ENCODE measurements at places on chromosomes 7 and 10. TPM values are rescaled to one million over a fixed set of nuclear protein-coding genes. Genes with fewer than 3 reads are reported as not detected.
A peak's percentile ranks its signal among the peaks of the same experiment; 100 is the strongest.

TLL2 gene
- total RNA-seq, result 0.20 TPM

CDK1 gene
- total RNA-seq, result 70.1 TPM

FAM221A gene
- total RNA-seq, result 6.1 TPM

TMEM225B gene
- not detected for total RNA-seq

ZNF804B gene
- total RNA-seq, result not detected

- no peak overlapping the region for H3K27ac ChIP-seq
- peak; percentile 69 for DNase-seq
These were observed 218.2 kb upstream of the KMT2E start for GRCh38 chr7:104795616-104796398.

DNA sequence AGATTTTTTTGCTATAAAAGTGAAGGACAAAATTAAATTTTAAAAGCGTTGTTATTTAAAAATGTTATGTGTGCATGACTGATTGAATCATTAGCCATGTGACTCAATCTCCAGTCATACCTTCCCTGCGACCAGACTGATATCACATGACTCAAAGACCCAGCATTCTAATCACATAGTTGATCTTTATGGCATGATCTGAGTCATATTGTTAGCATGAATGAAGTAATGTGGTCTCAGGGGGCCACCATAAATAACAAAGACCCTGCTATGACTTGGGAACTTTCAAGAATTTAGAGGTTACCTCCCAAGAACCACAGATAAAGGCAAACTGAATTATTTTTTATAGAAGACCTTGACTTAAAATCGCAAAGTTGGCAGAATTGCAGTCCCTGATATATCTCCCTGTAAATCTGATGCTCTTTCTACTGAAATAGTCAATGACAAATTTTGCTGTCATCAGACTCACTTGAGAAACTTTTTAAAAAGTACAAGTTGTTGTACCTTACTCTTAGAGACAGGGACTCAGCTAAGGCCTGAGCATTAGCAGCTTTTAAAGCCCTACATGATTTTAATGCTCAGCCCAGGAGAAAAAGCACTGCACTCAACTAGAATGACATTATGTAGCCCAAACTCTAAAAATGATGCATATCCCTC, 717.3 kb downstream of the XPNPEP1 start:
- H3K36me3 ChIP-seq, result no peaks in the 10 kb centered on the region
- no peaks in the 10 kb centered on the region for H3K4me1 ChIP-seq
- DNase-seq, result no peak

GRCh38 chr7:123075838-123076467, 80.5 kb upstream of the TAS2R16 start:
- no peak overlapping the region for H3K27ac ChIP-seq
- H3K4me3 ChIP-seq, result no peak overlapping the region
- no peak for DNase-seq
- H3K36me3 ChIP-seq, result no peaks in the 10 kb centered on the region

- H3K27me3 ChIP-seq, result no peaks in the 10 kb centered on the region
- H3K4me1 ChIP-seq, result peaks cover 19% of the 10 kb centered on the region
- DNase-seq, result peak; percentile 42
- H3K4me3 ChIP-seq, result peak overlapping the region; percentile 83
- H3K36me3 ChIP-seq, result no peaks in the 10 kb centered on the region
These were observed 21.8 kb downstream of the FGFBP3 start for GRCh38 chr10:91887272-91888076.

DNA sequence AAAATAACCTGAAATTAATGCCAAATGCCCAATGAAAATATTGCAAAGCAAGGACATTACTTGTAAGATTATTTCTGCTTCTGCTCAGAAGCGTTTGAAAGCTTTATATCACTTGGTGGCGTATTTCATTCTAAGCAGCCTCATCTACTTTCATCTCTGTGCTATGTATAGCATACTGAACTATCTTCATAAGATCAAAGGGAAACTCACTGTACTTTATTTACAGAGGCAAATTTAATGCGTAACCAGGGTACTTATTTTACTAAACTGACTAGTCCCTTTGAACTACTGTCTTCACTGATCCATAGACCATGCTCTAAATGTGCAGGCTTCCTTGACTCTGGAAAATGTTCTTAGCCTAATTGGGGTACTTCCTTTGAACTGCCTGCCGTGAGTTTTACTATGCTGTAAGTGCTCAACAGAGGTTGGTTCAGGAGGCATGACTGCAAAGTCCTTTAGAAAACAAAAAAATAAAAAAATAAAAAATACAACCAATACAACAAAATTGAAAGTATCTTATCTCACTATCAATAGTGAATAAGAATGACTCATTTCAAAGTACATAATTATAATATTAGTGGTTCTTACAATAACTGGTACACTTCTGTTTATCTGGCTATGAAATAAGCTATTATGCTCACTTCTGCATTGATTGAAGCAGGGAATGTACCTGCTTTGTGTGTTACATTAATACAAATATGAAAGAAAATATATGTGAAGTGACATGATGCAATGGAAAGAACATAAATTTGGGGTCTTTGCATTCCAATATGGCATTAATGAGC, 41.0 kb upstream of the TSPAN12 start:
- H3K27ac ChIP-seq, result no peak overlapping the region
- no peaks in the 10 kb centered on the region for H3K36me3 ChIP-seq
- no peak overlapping the region for H3K4me3 ChIP-seq
- no peaks in the 10 kb centered on the region for H3K27me3 ChIP-seq
- H3K4me1 ChIP-seq, result no peaks in the 10 kb centered on the region
